ENCODE measurements at places on chromosomes 11 and 22. TPM values are rescaled to one million over a fixed set of nuclear protein-coding genes. Genes with fewer than 3 reads are reported as not detected.
A peak's percentile ranks its signal among the peaks of the same experiment; 100 is the strongest.

KCNJ1 gene
- total RNA-seq = not detected

FZD4 gene
- total RNA-seq = 2.6 TPM

ISX gene
- total RNA-seq = not detected

TEX54 gene
- not detected for total RNA-seq

IGSF9B gene
- not detected for total RNA-seq

DNA sequence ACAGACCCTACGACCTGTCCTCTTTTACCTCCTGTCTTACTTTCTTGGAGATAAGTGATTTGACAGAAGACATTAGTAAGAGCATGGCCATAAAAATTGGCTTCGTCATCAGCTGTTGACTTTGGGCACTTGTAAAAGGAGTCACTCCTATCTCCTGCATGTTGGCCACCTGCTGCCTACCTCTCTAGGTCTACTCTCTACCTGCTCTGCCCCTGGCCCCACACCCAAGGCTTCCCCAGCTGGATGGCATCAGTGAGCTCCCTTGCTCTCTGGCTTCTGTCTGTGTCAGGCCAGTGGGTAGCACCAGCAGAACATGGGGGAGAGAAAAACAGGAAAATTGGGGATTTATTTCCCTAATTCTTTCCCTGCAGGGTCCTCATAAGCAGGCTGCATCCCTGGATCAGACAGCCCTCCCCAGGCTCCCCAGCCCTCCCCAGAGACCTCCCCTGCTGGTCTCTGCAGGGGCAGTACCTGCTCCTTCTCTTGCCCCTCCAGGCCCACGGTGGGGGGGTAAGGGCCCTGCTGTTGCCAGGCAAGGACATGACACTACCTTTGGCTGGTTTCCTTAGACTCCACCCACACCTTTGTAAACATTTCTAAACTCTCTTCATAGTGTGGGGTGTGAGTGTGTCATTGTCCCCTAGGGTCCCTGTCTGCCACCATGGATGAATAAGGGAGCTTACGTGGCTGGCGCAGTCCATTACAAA, 157.0 kb upstream of the NECTIN1 start:
- no peaks in the 10 kb centered on the region for H3K36me3 ChIP-seq
- H3K4me1 ChIP-seq = no peaks in the 10 kb centered on the region
- H3K27me3 ChIP-seq = peaks cover 78% of the 10 kb centered on the region
- H3K4me3 ChIP-seq = no peak overlapping the region

- H3K36me3 ChIP-seq = no peaks in the 10 kb centered on the region
- H3K27me3 ChIP-seq = no peaks in the 10 kb centered on the region
- H3K4me3 ChIP-seq = peak overlapping the region; percentile 56
- H3K27ac ChIP-seq = peak overlapping the region; percentile 70
- no peak for DNase-seq
- peaks cover 14% of the 10 kb centered on the region for H3K4me1 ChIP-seq
These were observed 698 bp upstream of the ANAPC15 start for GRCh38 chr11:72112978-72113808.

- H3K27me3 ChIP-seq = no peaks in the 10 kb centered on the region
- H3K4me1 ChIP-seq = peaks cover 14% of the 10 kb centered on the region
- H3K27ac ChIP-seq = no peak overlapping the region
- H3K36me3 ChIP-seq = peaks cover 18% of the 10 kb centered on the region
These were observed 60.3 kb downstream of the UBASH3B start for GRCh38 chr11:122715548-122716440.

GRCh38 chr22:26259510-26259909, 90.2 kb downstream of the SEZ6L start:
- H3K4me1 ChIP-seq = no peaks in the 10 kb centered on the region
- H3K4me3 ChIP-seq = no peak overlapping the region
- no peaks in the 10 kb centered on the region for H3K36me3 ChIP-seq
- H3K27ac ChIP-seq = no peak overlapping the region
- peak; percentile 2 for DNase-seq
- H3K27me3 ChIP-seq = peaks cover 11% of the 10 kb centered on the region

GRCh38 chr22:30472994-30473720, 1.3 kb upstream of the SEC14L3 start:
- no peaks in the 10 kb centered on the region for H3K36me3 ChIP-seq
- H3K27me3 ChIP-seq = peaks cover 40% of the 10 kb centered on the region
- no peaks in the 10 kb centered on the region for H3K4me1 ChIP-seq

GRCh38 chr11:121839781-121840180, 276.2 kb downstream of the BLID start:
- no peak overlapping the region for H3K27ac ChIP-seq
- H3K4me1 ChIP-seq = no peaks in the 10 kb centered on the region
- H3K27me3 ChIP-seq = no peaks in the 10 kb centered on the region
- no peak overlapping the region for H3K4me3 ChIP-seq
- no peak for DNase-seq

GRCh38 chr22:38110863-38111852, 674 bp upstream of the BAIAP2L2 start:
- peak overlapping the region; percentile 7 for H3K27ac ChIP-seq
- H3K4me1 ChIP-seq = peaks cover 14% of the 10 kb centered on the region
- no peak overlapping the region for H3K4me3 ChIP-seq
- DNase-seq = peak; percentile 84
- no peaks in the 10 kb centered on the region for H3K27me3 ChIP-seq

DNA sequence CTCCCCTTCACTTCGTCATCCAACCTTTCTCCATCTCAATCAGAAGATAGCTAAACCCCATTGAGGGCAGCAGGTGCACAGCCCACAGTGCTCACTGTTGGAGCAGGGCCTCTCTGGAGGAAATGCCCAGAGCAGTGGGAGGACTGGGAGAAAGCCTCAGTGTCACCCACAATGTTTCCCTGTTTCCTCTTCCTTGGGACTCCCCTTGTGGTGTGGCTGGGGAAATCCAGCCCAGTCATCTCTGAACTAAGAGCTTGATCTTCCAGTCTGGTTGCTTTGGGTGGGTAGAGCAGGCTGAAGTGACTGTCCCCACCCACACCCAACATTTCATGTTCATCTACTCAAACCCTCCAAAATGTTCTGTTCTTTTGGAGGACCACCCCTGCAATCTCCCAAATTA, 29.8 kb upstream of the EED start:
- 0 out of 2 replicates have a peak, but pooled peaks cover 6% of the 10 kb centered on the region for H3K4me1 ChIP-seq
- no peak overlapping the region for H3K27ac ChIP-seq
- H3K36me3 ChIP-seq = no peaks in the 10 kb centered on the region
- no peaks in the 10 kb centered on the region for H3K27me3 ChIP-seq

- DNase-seq = peak; percentile 81
- H3K4me3 ChIP-seq = no peak overlapping the region
- no peaks in the 10 kb centered on the region for H3K36me3 ChIP-seq
- no peaks in the 10 kb centered on the region for H3K27me3 ChIP-seq
These were observed 130.7 kb downstream of the MN1 start for GRCh38 chr22:27670701-27671412.

- no peaks in the 10 kb centered on the region for H3K4me1 ChIP-seq
- H3K27me3 ChIP-seq = no peaks in the 10 kb centered on the region
- no peak for DNase-seq
- no peak overlapping the region for H3K27ac ChIP-seq
- no peaks in the 10 kb centered on the region for H3K36me3 ChIP-seq
- H3K4me3 ChIP-seq = no peak overlapping the region
These were observed 20.5 kb upstream of the APOL5 start for GRCh38 chr22:35697142-35697541.

- H3K4me1 ChIP-seq = peaks cover 14% of the 10 kb centered on the region
- no peaks in the 10 kb centered on the region for H3K27me3 ChIP-seq
- no peak overlapping the region for H3K4me3 ChIP-seq
- peak overlapping the region; percentile 69 for H3K27ac ChIP-seq
- H3K36me3 ChIP-seq = no peaks in the 10 kb centered on the region
- no peak for DNase-seq
These were observed 10.3 kb upstream of the RNF141 start for GRCh38 chr11:10551290-10551592.

DNA sequence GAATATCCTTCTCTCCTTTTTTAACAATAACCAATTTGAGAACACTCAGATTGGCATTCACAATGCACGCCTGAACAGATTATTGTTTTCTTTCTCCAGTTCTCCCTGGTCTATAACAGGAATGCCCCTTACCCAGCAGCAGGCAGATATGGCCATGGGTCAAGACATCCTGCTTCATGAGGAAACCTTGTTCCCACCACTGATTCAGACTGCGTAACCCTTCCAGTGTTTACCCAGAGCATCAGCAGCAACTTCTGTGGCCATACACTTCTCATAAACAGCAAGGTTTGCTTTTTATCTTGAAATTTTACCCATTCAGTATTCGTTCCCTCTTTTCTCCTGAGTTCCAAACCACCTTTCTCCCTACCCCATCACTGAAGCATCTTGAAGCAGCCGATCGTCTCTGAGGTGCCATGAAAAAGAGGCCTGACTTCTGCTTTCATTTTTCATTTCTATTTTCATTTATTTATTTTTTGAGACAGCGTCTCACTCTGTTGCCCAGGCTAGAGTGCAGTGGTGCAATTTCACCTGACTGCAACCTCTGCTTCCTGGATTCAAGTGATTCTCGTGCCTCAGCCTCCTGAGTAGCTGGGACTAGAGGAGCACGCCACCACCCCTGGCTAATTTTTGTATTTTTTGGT, 9.6 kb downstream of the PTS start:
- H3K27me3 ChIP-seq = no peaks in the 10 kb centered on the region
- no peaks in the 10 kb centered on the region for H3K4me1 ChIP-seq
- no peak overlapping the region for H3K4me3 ChIP-seq
- no peak overlapping the region for H3K27ac ChIP-seq

GRCh38 chr11:122436188-122436555, 219.3 kb upstream of the UBASH3B start:
- H3K27ac ChIP-seq = no peak overlapping the region
- DNase-seq = no peak
- no peaks in the 10 kb centered on the region for H3K27me3 ChIP-seq
- H3K4me1 ChIP-seq = peaks cover 8% of the 10 kb centered on the region
- no peak overlapping the region for H3K4me3 ChIP-seq

DNA sequence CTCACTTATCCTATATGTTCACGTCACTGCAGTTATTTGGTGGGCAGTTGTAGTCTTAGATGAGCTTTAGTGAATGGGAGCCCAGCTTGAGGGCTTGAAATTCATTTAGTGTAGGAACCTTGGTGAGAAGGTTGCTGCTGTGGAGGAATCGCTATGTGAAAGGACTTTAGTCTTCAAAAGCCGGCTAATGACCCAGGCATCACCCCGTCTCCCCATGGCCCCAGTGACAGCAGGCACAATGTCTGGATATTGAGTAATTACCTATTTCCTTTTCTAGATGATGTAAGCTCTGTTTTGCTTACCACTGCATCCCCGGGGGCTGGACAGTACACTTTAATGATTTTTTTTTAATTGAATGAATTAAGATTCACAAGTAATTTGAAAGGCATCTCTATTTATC, 283.2 kb downstream of the ST3GAL4 start:
- H3K36me3 ChIP-seq = no peaks in the 10 kb centered on the region
- H3K27ac ChIP-seq = no peak overlapping the region
- H3K27me3 ChIP-seq = peaks cover 43% of the 10 kb centered on the region
- DNase-seq = no peak
- H3K4me3 ChIP-seq = no peak overlapping the region
- no peaks in the 10 kb centered on the region for H3K4me1 ChIP-seq

- no peak for DNase-seq
- no peaks in the 10 kb centered on the region for H3K36me3 ChIP-seq
- no peaks in the 10 kb centered on the region for H3K4me1 ChIP-seq
- H3K4me3 ChIP-seq = no peak within 1 kb of the TSS
These were observed at the start of gene RIC3 for GRCh38 chr11:8168485-8169257. RIC3 (minus strand) TSS chr11:8169025; CDS start chr11:8168989, 36 bp downstream.

DNA sequence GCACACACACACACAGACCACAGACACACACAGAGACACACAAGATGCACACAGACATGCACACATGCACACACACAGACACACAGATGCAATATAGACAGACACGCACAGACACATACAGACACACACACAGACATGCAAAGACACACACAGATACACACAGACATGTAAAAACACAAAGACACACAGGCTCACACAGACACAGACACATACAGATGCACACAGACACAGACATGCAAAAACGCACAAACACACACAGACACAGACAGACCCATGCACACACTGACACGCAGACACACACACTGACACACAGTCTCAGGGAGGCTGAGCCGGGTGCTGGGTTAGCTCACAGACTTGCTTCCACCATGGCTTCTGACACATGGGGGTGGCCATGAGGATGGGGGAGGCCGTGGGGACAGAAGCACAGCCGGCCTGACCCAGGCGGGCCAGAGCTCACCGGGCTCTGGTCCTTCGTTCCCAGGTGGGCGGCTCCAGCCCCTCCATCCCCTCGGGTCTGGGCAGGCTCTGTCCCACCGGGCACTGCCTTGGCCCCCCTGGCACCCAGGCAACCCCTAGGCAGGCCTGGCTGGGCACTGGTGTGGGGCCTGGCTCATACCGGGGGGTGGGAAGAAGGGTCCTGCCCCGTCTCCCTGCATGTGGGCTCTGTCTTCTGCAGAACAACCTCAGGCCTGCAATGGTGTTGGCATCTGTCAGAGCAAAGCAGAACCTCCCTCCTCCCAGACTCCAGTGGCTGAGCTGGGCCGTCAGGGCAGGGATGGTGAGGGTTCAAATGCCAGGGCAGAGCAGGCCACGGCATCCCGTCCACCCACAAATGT, 1489.5 kb downstream of the BRD1 start:
- DNase-seq = no peak
- no peaks in the 10 kb centered on the region for H3K4me1 ChIP-seq
- H3K36me3 ChIP-seq = no peaks in the 10 kb centered on the region
- H3K27ac ChIP-seq = no peak overlapping the region

DNA sequence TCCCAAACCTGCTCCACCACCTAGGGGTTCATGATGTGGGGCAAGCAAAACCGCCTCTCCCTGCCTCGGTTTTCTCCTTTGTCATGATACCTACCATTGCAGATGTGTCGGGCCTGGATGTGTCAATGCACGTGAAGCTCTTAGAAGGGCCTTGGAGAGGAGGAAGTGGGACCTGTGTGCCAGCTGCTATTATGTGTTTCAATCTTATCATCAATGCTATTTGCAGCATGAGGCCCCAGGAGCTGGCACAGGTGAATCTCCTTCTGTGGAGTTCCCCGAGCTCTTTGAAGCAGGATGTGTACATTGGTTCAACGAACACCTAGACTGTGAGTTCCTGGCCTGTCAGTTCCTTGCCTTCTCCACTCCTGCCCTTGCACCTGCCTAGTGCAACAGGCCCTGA, 331.6 kb downstream of the CTTN start:
- H3K4me3 ChIP-seq = no peak overlapping the region
- no peaks in the 10 kb centered on the region for H3K36me3 ChIP-seq
- H3K27ac ChIP-seq = no peak overlapping the region
- DNase-seq = no peak
- no peaks in the 10 kb centered on the region for H3K4me1 ChIP-seq
- no peaks in the 10 kb centered on the region for H3K27me3 ChIP-seq

- peak overlapping the region; percentile 87 for H3K27ac ChIP-seq
- no peaks in the 10 kb centered on the region for H3K27me3 ChIP-seq
- H3K4me3 ChIP-seq = peak overlapping the region; percentile 55
- peaks cover 65% of the 10 kb centered on the region for H3K4me1 ChIP-seq
- H3K36me3 ChIP-seq = no peaks in the 10 kb centered on the region
These were observed 98.6 kb upstream of the CD44 start for GRCh38 chr11:35040221-35040942.

GRCh38 chr11:107593951-107594350, 3.0 kb downstream of the ELMOD1 start:
- H3K36me3 ChIP-seq = no peaks in the 10 kb centered on the region
- no peak for DNase-seq
- peaks cover 11% of the 10 kb centered on the region for H3K27me3 ChIP-seq
- no peak overlapping the region for H3K27ac ChIP-seq
- no peaks in the 10 kb centered on the region for H3K4me1 ChIP-seq
- H3K4me3 ChIP-seq = no peak overlapping the region

All from PC-9 (cell line).